ENCODE measurements at places on chromosomes 5 and 9. TPM values are rescaled to one million over a fixed set of nuclear protein-coding genes. Genes with fewer than 3 reads are reported as not detected.

The SV2C gene
- polyA plus RNA-seq, result not detected

The SEMA5A gene
- polyA plus RNA-seq, result not detected

The PCDHA3 gene
- 1.0 TPM for polyA plus RNA-seq

The CRHBP gene
- not detected for polyA plus RNA-seq

The PCDHB14 gene
- 0.05 TPM for polyA plus RNA-seq

The IL7R gene
- 0.51 TPM for polyA plus RNA-seq

The HTR1A gene
- not detected for polyA plus RNA-seq

The FOXD4 gene
- 0.49 TPM for polyA plus RNA-seq

The LRRC14B gene
- polyA plus RNA-seq, result not detected

The CDKN2B gene
- polyA plus RNA-seq, result not detected

The ACTL7B gene
- not detected for polyA plus RNA-seq

The PCDHA12 gene
- polyA plus RNA-seq, result 2.5 TPM

The DMRTA1 gene
- 0.62 TPM for polyA plus RNA-seq

The MEIKIN gene
- polyA plus RNA-seq, result not detected

The WDR38 gene
- polyA plus RNA-seq, result 0.12 TPM

The ROPN1L gene
- 1.3 TPM for polyA plus RNA-seq

The GARIN3 gene
- polyA plus RNA-seq, result not detected

The DNAI1 gene
- polyA plus RNA-seq, result 0.50 TPM

The SGCD gene
- 9.0 TPM for polyA plus RNA-seq

The CARTPT gene
- polyA plus RNA-seq, result not detected

The CDKN2A gene
- not detected for polyA plus RNA-seq

The SHOC1 gene
- polyA plus RNA-seq, result not detected

The SLC6A19 gene
- 0.01 TPM for polyA plus RNA-seq

The IFNA21 gene
- not detected for polyA plus RNA-seq

The PCDHB7 gene
- polyA plus RNA-seq, result 0.03 TPM

The MSX2 gene
- 2.6 TPM for polyA plus RNA-seq

The C1QTNF3 gene
- 0.26 TPM for polyA plus RNA-seq

The NPR3 gene
- 18.0 TPM for polyA plus RNA-seq

The TRIM14 gene
- 10.1 TPM for polyA plus RNA-seq

The C5orf52 gene
- not detected for polyA plus RNA-seq

The OR1J2 gene
- 0.21 TPM for polyA plus RNA-seq

The ZNF300 gene
- polyA plus RNA-seq, result 5.5 TPM

The PGGT1B gene
- 17.0 TPM for polyA plus RNA-seq

The PCDHGA7 gene
- 0.84 TPM for polyA plus RNA-seq

The KIF3A gene
- polyA plus RNA-seq, result 15.6 TPM

The SIT1 gene
- polyA plus RNA-seq, result not detected

The TYRP1 gene
- polyA plus RNA-seq, result not detected

The FBP2 gene
- not detected for polyA plus RNA-seq

The SOHLH1 gene
- not detected for polyA plus RNA-seq
